ENCODE measurements at places on chromosomes 4 and X.

DNA sequence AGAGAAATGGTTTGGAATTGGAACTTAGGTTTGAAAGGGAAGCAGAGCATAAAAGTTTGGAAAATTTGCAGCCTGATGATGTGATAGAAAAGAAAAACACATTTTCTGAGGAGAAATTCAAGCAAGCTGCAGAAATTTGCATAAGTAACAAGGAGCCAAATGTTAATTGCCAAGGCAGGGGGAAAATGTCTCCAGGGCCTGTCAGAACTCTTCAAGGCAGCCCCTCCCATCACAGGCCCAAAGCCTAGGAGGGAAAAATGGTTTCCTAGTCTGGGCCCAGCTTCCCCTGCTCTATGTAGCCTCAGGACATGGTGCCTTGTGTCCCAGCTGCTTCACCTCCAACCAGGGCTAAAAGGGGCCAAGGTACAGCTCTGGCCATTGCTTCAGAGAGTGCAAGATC, 21.2 kb upstream of the DUSP21 start:
- no peak for DNase-seq

DNA sequence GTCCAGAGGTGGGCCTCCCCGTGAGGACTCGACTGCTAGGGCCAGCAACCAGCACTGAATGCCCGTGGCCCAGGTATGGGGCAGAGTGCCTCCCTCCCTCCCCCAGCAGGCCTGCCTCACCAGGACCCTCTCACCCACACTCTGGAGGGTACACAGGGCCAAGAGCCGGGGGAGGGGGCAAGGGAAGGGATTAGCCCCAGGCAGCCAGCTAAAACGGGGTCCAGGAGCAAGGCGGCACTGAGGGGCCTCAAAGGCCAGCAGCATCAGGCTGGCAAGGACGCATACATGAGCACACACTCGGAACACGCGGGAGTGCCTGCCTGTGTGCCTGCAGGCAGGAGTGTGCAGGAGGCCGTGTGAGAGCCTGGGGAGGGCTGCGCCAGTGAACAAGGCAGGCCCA, 18.3 kb upstream of the DUSP9 start:
- DNase-seq = no peak

DNA sequence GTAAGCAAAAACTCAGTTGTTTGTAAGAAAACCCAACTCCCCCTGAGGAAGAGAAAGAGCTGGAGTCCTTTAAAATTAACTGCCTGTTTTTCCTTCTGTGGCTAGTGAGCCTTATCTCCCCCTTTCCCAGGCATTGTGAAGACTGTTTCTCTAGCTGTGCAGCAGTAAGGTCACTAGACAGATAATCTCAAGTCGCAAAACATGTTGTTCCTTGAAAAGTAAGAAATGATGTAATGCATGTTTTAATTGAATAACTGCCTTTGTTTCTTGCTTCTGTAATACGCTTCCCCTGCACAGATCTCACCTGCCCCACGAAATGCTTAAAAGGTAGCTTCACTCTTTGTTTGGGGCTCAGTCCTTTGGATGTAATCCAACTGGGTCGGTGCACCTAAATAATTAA, 5.8 kb upstream of the GAGE12J start:
- no peak for DNase-seq

- DNase-seq = no peak
These were observed at the start of gene ANXA10 for GRCh38 chr4:168092176-168092712. ANXA10 (plus strand) TSS chr4:168092537; CDS start chr4:168092701, 164 bp downstream.

DNA sequence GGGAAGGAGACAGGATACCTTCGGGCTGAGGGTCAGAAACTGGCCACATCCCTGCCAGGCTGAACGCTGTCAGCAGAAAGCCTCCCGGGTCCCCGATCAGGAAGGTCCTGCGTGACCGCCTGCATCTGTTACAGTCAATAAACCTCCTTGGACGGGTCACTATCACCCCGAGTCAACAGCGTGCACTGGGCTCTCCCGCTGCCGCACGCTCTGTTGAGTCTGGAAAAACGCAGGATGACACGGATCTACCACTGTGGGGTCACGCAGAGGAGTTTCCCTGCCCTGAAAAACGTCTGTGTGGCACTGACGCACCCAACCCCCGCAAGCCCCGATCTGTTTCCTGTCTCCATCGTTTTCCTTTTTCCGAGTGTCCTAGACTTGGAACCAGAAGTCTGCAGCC, 12.1 kb downstream of the PPP2R3B start:
- DNase-seq = no peak

DNA sequence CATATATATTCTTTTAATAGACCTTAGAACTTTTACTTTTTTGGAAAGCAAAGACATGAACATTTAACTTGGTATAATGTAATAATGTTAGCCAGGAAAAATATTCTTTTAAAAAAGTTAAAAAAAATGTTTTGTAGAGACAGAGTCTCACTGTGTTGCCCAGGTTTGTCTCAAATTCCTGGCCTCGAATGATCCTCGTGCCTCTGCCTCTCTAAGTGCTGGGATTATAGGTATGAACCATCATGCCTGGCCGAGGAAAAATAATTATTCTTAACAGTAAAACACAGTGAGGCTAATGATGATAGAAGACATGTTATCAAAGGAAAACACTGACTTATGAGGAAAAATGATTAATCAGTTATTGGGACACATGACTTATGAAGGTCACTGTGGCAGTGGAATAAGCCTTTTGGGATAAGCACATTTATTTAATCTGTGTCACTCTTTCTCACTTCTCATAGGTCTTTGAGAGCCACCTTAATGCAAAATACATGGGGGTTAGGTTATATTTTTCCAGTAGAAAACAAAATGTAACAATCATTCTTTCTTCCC, 6.0 kb upstream of the BMP2K start:
- DNase-seq = no peak

- DNase-seq = no peak
These were observed 143.5 kb downstream of the QDPR start for GRCh38 chr4:17368408-17368807.

DNA sequence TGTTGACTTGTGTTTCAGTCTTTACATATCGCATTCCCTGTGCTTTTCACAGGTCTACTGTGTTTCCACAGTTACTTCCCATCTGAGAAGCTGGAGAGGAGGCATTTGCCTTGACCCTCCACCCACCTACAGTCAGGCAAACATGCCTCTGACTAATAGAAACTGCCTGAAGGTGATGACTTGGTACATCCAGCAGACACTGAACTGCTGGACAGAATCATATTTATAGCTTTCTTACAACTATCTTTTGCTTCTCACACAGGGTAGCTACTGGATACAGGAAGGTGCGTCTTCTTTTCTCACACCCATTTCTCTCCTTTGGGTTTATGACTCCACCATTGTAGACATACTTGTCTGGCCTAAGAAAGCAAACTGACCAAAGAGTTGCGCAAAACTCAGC, 58.0 kb downstream of the VGLL1 start:
- no peak for DNase-seq

GRCh38 chr4:146514651-146515357, 6.9 kb downstream of the SLC10A7 start:
- DNase-seq = no peak

- DNase-seq = no peak
These were observed 152.3 kb downstream of the SLC10A7 start for GRCh38 chr4:146369446-146369845.

DNA sequence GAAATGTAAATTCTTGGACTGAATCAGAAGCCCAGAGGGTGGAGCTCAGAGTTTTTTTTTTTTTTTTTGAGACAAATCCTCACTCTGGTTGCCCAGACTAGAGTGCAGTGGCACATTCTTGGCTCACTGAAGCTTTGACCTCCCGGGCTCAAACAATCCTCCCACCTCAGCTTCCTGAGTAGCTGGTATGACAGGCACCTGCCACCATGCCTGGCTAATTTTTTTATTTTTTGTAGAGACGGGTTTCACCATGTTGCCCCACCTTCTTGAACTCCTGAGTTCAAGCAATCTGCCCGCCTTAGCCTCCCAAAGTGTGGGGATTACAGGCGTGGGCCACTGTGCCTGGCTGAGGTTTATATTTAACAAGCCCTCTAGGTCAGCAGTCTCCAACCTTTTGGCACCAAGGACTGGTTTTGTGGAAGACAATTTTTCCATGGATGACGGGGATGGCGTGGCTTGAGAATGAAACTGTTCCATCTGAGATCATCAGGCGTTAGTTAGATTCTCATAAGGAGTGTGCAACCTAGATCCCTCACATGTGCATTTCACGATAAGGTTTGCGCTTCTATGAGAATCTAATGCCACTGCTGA, 76.7 kb downstream of the FHIP1A start:
- no peak for DNase-seq
